RWPE1 (cell line): ENCODE measurements at places on chromosomes 3 and 15.

DNA sequence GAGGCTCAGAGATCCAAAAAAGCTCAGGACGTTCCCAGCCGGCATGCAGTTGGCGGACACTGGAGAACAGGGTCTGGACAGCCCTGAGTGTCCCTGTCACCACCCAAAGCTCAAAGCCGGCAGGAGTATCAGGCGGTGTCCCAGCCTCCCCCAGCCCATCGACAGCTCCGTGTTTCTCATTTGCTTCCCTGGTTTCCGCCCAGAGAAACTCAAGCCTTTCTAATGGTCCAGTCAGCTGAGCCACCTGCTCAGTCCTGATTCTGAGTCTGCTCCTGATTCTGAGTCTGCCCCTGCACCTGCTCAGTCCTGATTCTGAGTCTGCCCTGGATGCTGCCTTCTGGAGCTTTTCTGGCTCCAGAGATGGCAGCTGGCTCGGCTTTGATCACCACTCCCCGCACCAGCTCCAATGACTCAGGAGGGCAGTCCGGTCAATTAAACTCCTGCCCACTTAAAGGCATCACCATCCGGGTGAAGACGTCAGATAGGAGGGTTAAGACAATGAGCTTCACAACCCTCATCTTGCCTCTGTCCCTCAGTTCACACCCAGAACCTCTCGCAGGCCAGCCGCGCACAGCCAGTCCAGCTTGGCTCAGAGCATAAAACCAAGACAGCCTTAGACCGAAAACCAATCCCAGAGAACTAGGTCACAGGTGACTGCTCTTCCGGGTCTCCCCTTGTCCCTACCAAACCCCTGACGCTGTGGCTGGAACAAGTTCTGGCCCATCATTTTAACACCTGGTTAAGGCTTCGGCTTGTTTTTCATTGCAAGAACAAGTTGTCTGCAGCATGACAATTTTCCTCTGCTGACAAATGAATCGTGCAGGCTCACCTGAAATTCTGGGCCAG, 6.8 kb downstream of the PCSK6 start:
- DNase-seq: peak; percentile 58

DNA sequence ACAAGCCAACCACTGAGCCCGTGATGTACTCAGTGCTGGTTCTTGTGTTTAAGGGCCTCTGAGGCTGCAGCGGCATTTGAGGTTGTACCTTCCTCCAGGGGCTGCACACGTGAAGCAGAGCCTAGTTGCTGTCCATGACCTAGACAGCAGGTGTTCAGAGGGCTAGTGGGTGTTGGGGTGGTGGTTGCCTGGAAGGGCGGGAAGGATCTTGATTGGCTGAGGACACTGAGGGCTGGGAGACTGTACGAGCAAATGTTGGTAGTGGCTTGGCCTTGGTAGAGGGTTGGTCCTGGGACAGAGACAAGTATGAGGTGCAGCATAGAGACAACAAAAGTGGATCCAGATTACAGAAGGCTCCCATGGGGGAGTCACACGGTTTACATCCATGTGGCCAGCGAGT, 17.0 kb upstream of the HES1 start:
- no peak for DNase-seq

GRCh38 chr15:36911322-36911944, 188.9 kb downstream of the MEIS2 start:
- DNase-seq: peak; percentile 44

- DNase-seq: no peak
Measured at GRCh38 chr15:79341396-79341795, 30.5 kb downstream of the TMED3 start.

- no peak for DNase-seq
Measured at GRCh38 chr3:183253528-183254486, 754 bp downstream of the B3GNT5 start.

DNA sequence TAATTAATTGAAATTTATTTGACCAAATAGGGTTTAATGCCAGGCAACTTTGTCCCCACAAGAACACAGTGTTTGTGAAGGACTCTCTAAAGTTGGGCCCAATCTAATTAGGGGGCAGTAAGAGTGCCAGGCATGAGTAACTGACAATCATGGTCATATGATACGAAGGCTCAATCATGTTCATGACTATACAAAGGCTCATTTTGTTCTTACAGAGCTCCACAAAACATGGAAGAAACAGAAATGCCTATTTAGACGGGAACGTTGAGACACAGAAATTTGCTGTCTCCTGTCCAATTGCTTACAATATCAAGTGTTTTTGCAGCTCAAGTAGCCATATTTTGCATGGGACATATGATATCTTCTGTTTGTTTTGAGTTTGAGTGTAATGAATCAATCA, 391.1 kb downstream of the SI start:
- no peak for DNase-seq

DNA sequence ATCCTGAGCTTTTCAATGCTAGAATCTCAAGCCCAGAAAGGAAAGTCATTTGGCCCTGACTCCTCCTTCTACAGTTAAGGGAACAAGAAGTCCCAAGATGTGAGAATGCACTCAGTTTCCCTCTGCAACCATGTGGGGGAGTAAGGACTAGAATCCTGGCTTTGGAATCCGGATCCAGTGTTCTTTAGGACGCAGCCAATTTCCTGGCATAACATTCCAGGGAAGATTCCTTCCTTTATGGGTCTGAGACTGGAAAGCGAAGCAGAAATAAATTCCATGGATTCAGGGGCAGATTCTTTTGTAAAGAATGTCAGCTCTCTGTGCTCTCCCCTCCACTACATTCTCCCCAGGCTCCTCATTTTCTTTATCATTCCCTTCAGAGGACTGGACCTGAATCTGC, 151.8 kb upstream of the SOX14 start:
- no peak for DNase-seq

- no peak for DNase-seq
Measured at GRCh38 chr3:7977245-7978086, 524.2 kb upstream of the LMCD1 start.

GRCh38 chr3:169660709-169661360, 2.7 kb downstream of the MECOM start:
- DNase-seq: no peak
